T-cell (primary cell): ENCODE measurements at places on chromosomes 1 and 21.

DNA sequence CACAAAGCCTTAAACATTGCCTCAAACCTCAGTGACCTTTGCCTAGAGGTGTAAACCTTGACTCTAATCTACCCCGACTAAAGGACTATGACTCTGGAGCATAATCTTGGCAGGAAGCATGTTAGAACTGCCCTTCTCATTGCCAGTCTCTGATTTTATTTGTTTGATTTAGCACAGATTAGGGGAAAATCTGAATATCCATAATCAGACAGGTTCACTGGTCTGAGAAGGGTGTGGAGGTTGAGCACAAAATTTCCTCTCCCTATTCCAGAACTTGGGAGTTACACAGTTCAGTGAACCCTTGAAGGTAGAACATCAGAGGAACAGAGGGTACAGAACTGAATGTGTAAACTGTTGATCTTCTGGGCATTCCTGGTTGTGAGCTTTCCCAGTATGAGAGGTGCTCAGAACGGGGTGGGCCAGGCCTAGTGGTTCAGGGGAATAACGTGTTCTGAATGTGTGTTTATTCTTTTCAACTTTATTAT, 8.3 kb upstream of the PSMB4 start:
- no peak for DNase-seq

DNA sequence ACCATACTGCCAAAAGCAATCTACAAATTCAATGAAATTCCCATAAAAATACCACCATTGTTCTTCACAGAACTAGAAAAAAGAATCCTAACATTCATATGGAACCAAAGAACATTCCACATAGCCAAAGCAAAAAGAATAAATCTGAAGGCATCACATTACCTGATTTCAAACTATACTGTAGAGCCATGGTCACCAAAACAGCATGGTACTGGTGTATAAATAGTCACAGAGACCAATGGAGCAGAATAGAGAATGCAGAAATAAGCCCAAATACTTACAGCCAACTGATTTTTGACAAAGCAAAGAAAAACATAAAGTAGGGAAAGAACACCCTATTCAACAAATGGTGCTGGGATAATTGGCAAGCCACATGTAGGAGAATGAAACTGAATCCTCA, 6.2 kb upstream of the DEPDC1 start:
- no peak for DNase-seq

GRCh38 chr1:59698386-59698785, 116.4 kb upstream of the HOOK1 start:
- no peak for DNase-seq

DNA sequence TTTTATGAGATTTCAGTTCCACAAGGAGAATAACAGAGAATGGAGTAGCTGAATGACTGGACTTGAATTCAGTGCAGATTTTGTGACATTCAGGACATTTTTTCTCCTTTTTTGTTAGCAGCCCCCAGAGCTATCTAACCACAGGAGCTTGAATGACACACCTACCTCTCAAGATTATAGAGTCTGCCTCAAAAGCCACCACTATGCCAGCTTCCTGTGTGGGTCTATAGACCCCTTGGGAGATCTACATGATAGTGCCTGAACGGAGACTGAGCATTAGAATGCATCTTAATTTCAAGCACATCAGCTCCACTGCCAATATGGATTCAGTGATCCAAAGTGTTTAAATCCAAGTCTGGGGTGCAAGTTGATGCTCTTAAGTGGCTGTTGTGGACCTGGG, 74.4 kb upstream of the ZNF648 start:
- DNase-seq, result no peak

- no peak for DNase-seq
Observed at GRCh38 chr1:26734501-26735058, 38.8 kb downstream of the ARID1A start.

GRCh38 chr1:40760984-40761383, 22.6 kb upstream of the KCNQ4 start:
- no peak for DNase-seq

DNA sequence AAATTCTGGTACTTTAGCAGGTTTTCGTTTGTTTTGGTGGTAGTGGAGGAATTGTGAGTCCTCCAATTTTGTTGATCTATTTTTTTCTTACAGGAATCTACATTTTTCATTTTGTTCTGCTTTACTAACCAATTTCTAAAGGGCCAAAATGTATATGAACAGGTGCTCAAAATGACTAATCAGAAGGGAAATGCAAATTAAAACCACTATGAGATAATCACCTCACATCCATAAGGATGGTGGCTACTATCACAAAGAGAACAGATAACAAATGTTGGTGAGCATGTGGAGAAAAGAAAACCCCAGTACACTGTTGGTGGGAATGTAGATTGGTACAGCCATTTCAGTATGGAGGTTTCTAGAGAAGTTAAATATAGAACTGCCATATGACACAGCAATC, 134.2 kb downstream of the LMO4 start:
- DNase-seq, result no peak

DNA sequence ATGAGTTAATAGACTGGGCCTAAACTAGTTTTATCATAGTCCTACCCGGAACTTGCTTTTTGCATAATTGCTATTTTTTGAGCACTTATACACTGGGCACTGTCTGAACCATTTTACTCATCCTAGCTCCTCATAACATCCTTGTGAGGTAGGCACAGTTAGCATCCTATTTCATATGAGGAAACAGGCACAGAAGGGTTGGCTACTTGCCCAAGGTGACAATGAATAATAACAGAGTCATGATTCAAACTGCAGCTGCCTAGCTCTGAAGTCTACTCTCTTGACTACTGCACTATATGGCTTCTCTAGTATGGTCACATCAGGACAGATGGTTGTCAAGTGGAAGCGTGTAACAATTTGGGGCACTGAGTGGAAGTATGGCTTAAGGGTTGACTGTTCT, 18.2 kb upstream of the RC3H1 start:
- DNase-seq, result no peak

DNA sequence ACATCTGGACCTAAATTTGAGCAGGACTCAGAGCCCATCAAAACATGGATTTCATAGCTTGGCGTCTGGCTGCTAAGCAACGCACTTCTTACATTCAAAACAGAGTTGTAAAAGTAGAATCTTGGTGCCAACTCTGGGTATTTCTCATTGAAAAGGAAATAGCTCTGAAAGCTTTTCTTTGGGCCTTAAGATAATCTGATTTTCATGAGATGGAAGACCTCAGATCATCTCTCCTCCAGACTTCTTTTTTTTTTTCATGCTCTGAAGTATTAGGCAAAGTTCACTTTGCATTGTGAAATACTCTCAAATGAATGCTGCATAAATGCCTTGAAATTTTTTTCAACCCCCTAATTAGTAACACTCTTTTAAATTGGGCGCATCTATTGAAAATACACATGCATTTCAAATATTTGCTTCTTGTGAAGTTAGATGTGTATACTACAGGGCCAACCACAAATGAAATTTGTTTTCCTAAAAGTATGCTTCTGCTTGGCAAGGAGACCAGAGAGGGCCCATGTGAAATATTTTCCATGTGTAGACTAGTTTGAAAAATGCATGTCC, 4.2 kb downstream of the ADAMTS5 start:
- DNase-seq, result no peak

- DNase-seq, result peak; percentile 14
Observed at GRCh38 chr1:2637442-2638145, 4.8 kb upstream of the MMEL1 start.

GRCh38 chr1:235741294-235741693, 91.7 kb upstream of the GNG4 start:
- no peak for DNase-seq

DNA sequence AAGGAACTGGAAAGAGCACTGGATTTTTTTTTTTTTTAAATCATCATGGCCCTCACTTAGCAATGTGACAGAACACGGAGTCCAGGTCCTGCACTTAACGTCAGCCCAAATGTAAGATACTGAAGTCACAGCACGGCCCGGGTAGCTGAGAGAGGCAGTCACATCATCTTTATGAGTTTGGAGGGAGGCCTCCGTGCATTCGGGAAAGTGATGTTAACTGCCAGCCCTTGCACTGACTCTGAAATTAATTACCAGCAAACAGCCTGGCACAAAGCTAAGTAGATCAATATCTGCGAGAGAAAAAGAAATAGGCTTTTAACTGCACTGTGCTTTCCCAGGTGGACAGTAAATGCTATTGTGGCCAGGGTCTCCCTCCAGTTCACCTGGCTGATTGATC, 109.5 kb upstream of the ADAR start:
- no peak for DNase-seq

DNA sequence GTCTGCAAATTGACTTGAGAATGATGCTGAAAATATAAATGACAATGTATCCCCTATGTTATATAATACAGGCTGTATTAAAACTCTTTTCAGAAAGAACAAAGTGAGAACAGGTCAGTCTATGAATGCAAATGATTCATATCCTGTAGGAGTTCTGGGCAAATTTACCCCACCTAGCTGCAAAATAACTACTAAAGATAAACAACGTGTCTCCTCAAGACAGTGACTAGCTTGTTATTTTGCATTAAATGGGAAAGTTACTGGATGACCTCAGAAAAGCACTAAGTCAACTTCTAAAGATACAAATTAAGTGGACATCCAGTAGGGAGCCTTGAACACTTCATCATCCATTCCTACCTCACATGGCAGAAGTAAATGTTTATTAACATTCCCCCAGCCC, 11.1 kb downstream of the RNF19B start:
- DNase-seq, result no peak

GRCh38 chr21:34203851-34204420, 130.6 kb downstream of the MRPS6 start:
- DNase-seq, result no peak

GRCh38 chr1:109214695-109215623, 1.2 kb downstream of the SARS1 start:
- DNase-seq, result no peak
